Smooth muscle cell of the brain vasculature (primary cell): ENCODE measurements at places on chromosomes 12 and 14.

GRCh38 chr12:6377667-6377994, 2.3 kb upstream of the SCNN1A start:
- DNase-seq = no peak

DNA sequence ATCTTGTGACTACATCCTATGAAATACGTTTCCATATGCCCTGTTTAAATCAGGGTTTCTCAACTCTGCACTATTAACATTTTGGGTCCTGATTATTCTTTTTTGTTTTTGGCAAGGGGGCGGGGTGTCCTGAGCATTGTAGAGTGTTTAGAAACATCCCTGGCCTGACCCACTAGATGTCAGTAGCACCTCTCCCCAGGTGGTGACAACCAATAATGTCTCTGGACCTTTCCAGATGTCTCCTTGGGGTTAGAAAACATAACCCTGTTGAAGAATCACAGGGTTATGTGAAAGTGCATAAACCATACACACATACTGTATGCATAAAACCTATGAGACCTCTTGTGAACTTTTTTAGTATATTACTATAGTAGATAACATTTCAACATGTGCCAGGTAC, 1.4 kb downstream of the ACAD10 start:
- no peak for DNase-seq

DNA sequence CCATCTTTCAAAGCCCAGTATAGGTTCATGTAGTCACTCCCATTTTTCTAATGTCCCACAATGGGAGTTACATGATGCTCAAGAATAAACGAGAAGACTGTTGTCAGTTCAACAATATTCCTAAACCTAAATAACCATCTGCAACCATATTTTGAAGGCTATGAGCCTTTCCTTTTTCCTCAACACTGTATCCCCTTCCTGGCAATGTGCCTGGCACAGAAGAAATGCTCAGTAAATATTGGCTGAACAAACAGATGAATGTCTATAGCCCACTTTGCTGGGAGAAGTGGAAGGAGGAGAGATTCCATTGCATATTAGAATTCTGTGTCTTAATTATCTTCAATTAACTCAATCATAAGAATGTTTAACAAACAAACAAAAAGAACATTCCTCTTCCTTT, 6.1 kb downstream of the ARMH4 start:
- DNase-seq = no peak

- no peak for DNase-seq
These were observed 510 bp upstream of the TTC8 start for GRCh38 chr14:88823968-88824313.

DNA sequence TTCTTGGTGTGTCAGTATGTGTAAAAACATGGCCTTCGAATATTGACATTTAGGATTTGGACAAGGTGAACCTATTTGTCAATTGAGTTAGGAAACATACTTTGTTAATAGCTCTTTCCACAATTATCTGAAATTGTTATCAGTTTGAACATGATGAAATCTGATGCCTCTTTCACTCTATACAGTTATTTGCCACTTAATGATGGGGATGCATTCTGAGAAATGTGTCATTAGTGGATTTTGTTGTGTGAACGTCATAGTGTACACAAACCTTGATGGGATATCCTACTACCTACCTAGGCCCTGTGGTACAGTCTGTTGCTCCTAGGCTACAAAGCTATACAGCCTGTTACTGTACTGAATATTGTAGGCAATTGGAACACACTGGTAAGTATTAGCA, 4.8 kb downstream of the TULP3 start:
- no peak for DNase-seq

GRCh38 chr14:63051992-63052391, 6.7 kb upstream of the KCNH5 start:
- no peak for DNase-seq

DNA sequence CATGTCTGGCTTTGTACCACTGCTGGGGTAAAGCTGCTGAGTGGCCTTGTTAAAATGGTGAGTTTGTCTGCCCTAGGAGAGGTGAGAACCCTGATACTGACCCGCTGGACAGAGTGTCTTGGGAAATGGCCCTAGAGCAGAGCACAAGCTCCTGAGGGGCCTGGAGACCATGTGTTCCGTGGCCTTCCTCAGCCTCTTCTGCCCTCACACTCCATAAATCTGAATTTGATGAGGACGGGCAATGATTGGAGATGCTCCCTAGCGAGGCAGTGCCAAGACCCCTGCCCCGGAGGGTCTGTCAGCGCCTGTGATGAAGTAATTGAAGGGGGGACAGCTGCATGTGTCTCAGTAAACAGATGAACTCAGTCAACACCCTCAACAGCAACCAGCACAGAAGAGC, 54.1 kb downstream of the KCNA5 start:
- DNase-seq = no peak

DNA sequence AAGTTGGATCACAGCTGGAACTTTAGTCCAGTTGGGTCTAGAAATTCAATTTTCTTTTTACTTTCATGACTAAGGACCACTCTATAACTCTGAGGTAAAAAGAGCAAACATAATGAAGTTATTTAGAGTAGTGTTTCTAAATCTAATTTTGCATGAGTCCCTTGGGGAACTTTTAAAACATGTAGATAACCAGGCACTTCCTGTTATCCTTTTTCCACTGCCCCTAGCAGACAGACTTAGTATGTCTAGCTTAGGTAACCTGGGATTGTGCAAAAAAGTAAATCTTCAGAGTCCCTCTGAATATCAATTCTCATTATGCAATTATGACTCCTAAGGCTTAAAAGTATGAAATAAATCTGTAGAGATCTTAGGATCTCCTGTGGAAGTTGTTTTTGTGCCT, 371.2 kb downstream of the DIO2 start:
- DNase-seq = no peak

DNA sequence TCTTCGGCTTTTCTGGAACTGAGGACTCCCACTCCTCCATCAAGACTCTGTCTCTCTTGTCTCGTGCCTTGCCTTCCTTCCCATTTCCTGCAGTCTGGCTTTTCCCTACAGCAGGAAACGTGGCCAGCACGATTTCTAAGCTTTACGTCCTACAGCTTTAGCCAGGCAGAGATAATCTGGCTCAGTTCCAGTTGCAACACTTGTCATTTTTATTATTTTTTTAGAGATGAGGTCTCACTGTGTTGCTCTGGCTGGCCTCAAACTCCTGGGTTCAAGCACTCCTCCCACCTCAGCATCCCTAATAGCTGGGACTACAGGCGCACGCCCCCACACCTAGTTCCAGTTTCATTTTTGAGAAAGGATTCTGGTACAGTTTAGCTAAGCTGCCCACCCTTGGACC, 19.9 kb downstream of the CALM1 start:
- DNase-seq = no peak

GRCh38 chr14:101084436-101084826, 180.9 kb upstream of the RTL1 start:
- DNase-seq = no peak

GRCh38 chr14:44099743-44100488, 407.2 kb downstream of the FSCB start:
- DNase-seq = no peak

- DNase-seq = no peak
These were observed 11.2 kb downstream of the POLE start for GRCh38 chr12:132675757-132676432.

DNA sequence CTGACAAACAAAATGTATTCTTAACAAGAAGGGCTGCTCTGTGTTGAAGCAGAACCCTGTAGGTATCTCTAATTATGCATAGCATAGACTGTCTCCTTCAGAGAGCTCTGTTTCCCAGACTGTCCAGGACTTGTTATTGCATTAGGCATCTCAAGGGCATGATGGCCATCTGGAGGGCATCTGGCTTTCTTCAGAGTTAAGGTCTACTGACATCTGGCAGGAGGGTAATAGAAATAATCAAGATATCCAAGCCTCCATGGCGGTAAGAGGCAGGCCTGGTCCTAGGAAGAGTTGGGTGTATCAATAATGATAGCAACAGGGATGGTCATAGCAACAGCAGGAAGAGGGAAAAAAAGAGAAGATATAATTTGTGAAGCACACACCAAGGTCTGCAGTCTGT, 161.2 kb downstream of the TTC8 start:
- no peak for DNase-seq

- DNase-seq = no peak
These were observed 118.4 kb upstream of the NCOR2 start for GRCh38 chr12:124685689-124686369.
